ENCODE measurements at places on chromosomes 12 and 14.

GRCh38 chr14:63952053-63952932, 99.5 kb downstream of the SYNE2 start:
- DNase-seq: no peak

GRCh38 chr14:53855127-53855526, 101.5 kb downstream of the BMP4 start:
- DNase-seq: no peak

- DNase-seq: no peak
These were observed 159.8 kb downstream of the CPNE8 start for GRCh38 chr12:38745601-38746000.

DNA sequence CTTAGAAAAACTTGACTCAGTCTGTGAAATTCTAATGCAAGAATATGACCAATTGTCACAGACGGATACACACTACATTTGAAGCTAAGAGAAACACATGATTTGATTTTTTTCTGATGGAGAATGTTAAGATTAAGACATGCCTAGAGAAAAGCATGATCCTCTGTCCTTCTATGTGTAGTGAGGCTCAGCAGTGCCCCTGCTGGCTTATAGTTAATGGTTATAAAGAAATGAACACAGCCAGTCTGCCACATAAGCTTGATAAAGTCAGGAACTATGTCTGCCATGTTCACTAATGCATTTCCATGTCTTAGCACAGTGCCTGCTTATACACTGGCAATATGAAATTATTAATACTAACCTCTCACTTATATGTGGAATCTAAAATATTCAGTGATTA, 168.1 kb upstream of the DAAM1 start:
- no peak for DNase-seq

GRCh38 chr12:109949089-109949488, 47.1 kb downstream of the GIT2 start:
- DNase-seq: no peak

DNA sequence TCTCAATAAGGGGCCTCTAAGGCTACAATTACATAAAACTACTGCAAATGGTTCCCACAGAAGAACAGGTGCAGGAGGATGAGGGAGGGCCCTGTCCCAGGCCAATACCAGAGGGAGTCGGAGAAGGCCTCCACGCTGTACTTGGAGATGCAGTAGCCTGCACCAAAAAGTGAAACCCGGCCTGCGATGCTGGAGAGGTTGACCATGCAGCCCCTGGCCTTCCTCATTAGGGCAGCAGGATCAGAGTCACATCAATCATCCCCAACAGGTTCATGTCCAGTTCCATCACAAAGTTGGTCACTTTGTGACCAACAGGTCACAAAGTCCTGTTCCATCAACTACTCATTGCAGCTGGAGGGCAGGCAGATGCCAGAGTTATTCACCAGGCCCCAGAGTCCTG, 23.0 kb downstream of the ZBTB39 start:
- no peak for DNase-seq

DNA sequence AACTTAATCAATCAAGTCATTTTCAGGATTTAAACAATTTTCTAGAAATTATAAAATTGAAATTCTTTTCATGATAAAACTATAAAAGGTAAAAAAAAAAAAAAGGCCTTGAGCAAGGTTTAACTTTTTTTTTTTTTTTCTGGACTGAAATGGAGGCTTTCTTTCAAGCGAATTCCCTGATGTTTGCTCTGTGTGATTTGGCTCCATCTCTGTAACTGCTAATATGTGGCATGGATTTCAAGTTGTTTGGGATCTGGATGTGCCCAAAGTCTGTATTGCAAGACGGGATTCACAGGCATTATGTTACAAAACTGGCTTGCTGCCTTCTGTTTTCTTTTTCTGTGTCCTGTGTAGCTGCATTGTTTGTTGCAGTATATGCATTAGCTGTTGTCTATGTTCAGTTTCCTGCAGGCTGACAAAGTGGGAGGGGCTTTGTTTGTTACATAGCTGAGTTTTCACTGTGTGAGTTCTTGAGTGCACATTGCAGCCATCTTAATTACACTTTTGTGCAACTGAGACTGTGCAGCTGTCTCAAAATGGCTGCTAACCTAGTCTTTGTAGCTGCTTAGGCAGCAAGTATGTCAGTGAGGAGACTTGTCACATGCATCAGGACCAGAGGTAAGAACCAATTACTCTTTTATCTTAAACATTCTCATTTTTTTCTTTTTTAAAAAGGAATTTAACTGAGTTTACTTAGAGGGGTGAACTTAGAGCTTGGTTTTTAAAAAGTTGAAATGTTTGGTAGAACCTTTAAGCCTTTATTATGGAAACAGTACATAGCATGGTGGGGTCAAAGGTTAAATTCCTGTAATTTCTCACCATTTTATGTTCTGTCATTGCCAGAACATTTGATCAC, 19.5 kb downstream of the ATF7IP start:
- no peak for DNase-seq

Data from stimulated activated CD8-positive, alpha-beta memory T cell treated with anti-CD3 and anti-CD28 coated beads, Interleukin-15, amount 100 ng/mL, for 24 hours (primary cell).